Tibial nerve (tissue), 4 donors: ENCODE measurements at places on chromosomes 5 and 9. TPM values are rescaled to one million over a fixed set of nuclear protein-coding genes. Genes with fewer than 3 reads are reported as not detected.

- DNase-seq, result no peak
Observed at GRCh38 chr5:179858241-179858585, 404 bp downstream of the MRNIP start.

Gene NKD2
- not detected for total RNA-seq

- DNase-seq, result no peak
Observed at GRCh38 chr9:690517-691111, 150.9 kb upstream of the DMRT1 start.

- no peak for DNase-seq
Observed at GRCh38 chr9:135888126-135888765, 19.1 kb downstream of the CAMSAP1 start.

GRCh38 chr5:72202331-72202825, 95.1 kb downstream of the MAP1B start:
- no peak for DNase-seq

DNA sequence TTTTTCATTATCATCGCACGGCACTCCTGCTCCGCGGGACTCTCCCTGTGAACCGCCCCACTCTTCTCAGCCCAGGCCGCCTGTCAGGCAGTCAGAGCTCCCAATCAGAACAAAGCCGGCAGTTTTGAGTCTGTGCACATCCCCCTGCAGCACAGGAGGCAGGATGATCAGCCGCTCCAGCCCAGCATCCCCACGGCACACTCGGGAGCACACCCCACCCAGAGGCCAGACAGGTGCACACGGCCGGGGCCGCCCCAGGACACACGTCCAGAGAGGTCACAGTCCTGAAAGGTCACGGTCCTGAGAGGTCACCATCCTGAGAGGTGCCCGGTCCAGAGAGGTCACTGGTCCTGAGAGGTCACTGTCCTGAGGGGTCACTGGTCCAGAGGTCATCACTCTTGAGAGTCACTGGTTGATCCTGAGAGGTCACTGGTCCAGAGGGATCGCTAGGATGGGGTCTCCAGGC, 8.4 kb downstream of the TPPP start:
- no peak for DNase-seq

GRCh38 chr9:120928015-120928482, 1.5 kb upstream of the TRAF1 start:
- DNase-seq, result no peak

- DNase-seq, result peak; percentile 37
Observed at GRCh38 chr5:154375329-154376008, 70.3 kb upstream of the SAP30L start.

GRCh38 chr9:107707915-107708441, 218.4 kb upstream of the KLF4 start:
- DNase-seq, result no peak

Gene FSD1L
- 5.4 TPM for total RNA-seq

- DNase-seq, result no peak
Observed at GRCh38 chr5:152717393-152717792, 312.3 kb upstream of the NMUR2 start.

Gene NR4A3
- 3.0 TPM for total RNA-seq

Gene TAF11L9
- total RNA-seq, result not detected

- DNase-seq, result no peak
Observed at GRCh38 chr9:94865582-94866452, 139.3 kb downstream of the AOPEP start.

DNA sequence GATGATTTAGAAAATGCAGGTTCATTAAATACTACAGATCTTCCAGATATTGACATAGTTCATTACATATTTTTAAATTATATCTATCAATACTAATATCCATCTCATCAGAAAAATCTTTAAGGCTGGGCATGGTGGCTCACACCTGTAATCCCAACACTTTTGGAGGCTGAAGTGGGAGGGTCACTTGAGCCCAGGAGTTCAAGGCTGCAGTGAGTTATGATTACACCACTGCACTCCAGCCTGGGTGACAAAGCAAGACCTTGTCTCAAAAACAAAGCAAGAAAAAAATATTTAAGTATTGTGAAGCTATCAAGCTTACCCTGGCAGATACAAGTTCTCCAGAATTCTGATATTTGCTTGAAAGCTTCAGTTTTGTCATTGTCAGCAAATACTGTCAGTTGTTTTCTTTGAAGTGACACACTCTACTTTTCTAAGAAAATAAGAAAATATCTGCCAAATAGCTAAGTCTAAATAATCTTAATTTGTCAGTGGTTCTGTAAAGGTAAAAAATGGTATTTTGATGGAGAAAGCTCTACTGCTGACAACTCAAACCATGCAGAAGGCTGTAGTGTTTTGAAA, 14.9 kb downstream of the LYRM7 start:
- no peak for DNase-seq

Gene C5orf52
- total RNA-seq, result not detected

DNA sequence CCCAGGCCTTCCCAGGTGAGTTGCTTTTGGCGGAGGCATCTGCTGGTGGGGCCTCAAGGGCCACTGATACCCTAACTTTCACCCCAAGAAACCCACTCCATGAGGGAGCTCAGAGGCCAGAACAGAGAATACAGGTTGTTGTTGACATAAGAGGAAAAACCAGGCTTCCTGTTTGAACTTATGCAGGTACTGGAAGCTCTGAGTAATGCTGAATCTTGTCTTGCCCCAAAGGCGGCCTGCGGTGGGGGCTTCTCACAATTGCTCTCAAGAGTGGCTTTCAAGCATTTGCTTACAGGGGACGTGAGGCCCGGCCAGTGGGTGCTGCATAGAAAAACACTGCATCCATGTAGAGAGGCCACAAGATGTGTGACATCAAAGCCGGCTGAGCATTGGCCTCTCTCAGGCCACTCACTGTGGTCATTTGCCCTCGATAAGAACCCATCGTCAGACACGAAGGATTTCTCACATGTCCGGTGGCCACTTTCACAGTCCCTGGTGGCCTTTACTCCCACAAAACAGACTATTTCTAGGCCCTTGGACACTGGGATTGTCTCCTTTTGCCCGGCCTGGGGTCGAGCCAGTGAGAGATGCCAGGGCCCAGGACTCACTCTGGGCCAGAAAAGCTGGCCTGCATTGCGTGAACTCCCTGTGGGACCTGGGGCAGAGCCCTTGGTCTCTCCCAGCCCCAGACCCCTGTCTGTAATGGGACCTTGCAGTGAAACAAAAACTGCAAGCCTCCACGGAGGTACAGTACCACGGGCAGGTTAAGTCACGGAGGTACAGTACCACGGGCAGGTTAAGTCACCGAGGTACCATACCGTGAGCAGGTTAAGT, 34.5 kb upstream of the TCF7 start:
- DNase-seq, result no peak

GRCh38 chr9:124216474-124217176, 41.1 kb upstream of the NEK6 start:
- DNase-seq, result no peak

DNA sequence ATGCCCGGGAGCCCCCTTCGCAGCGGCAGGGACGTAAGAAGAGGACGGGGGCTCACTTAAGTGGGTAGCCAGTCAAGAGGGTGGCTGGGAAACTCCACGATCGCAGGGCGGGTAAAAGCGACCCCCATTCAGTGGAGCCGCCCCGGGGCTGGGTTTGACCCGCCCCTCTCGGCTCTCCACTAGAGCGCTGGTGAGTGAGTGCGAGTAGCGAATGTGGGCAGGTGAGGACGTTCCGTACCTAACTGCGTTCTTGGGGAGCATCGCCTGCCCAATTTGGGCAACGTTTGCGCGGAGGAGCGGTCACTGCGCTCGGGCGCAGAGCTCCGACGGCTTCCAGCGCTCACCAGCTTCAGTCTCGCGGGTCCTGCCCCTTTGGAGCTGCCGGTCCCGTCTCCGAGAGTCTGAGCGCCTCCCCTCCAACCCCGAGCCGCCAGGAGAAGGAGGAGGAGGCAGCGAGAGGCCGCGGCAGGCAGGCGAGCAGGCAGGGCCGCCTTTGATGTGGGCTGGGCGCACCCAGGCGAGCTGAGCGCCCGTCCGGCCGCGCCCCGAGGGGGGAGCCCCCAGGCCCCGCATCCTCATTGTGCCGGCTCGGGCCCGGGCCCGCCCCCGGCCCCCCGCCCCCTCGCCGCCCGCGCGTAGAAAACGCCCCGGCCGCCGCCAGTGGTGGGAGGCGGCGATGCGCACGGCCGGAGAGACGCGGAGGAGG, at the start of gene FGF18:
TSS of gene FGF18 (plus strand) at position 666 of the 706 bp plus-strand sequence. CDS start 553 bp downstream, outside the sequence.
- DNase-seq, result peak; percentile 23

Gene IL3
- total RNA-seq, result not detected

- DNase-seq, result no peak
Observed at GRCh38 chr5:9409413-9409960, 136.4 kb downstream of the SEMA5A start.

DNA sequence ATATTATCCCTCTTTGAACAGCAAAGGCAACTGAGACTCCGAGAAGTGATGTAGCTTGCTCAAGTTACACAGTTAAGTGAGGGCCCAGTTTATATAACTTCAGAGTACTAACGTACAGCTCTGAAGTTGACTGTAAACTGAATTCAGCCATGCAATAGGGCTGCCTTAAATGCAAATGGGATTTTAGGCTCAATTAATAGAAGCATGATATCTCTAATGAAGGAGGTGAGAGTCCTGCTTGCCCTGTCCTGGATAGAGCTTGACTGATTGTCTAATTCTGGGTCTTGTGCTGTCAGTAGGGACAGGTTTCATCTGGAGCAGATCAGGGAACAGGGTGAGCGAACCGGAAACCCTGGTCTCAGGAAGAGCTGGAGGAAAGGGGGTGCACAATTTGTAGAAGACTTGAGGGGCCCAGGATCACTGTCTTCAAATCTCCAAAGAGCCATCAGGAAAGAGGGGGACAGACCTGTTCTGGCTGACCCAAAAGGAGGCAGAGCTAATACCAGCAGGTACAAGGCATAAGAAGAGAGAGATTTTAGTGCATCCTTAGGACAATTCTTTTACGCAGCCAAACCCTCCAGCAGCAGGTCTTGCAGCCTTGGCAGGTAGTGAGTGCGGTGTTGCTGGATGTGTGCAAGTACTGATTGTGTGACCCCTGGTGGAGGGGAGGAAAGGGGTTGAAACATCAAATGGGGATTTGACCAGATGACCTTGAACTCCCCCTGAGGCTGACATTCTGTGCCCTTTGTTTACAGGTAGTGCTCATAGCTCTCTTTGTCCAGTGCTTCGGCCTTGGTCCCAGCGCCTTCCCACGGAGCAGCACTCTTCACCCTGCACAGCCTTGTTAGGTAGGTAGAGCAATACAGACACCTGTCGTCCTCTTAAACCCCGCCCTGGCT, 13.0 kb downstream of the GSN start:
- no peak for DNase-seq

- no peak for DNase-seq
Observed at GRCh38 chr5:138028971-138029365, 3.9 kb downstream of the FAM13B start.
